ENCODE measurements at places on chromosomes 11 and 22. TPM values are rescaled to one million over a fixed set of nuclear protein-coding genes. Genes with fewer than 3 reads are reported as not detected.

- no peak for DNase-seq
Measured at GRCh38 chr22:50202130-50202666, 1.4 kb downstream of the SELENOO start.

DNA sequence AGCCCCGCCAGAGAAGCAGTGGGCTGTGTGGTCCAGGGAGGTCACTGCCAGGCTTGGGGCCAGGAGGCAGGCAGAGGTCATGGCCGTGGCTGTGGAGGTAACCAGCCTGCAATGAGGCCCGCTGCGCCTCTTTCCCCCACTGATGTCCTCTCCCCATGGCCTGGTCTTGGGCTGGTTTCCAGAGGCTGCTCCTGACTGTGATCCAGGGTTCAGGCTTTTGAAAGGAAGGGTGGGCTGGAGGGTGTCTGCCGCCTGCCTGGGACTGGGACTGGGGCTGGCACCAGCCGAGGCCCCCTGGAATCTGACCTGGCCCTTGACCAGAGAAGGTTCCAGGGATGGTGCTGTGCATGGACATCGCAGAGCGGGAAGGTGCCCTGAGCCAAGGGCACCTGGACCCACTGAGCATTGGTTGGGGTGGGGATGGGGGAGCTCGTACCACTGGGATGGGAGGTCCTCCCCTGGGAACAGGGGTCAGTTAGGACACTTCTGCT is 59.6 kb upstream of the THY1 start:
- DNase-seq: no peak

The SLC17A6 gene
- not detected for polyA plus RNA-seq

The ARSA gene
- 14.6 TPM for polyA plus RNA-seq

The DDX10 gene
- 70.2 TPM for polyA plus RNA-seq

- DNase-seq: no peak
Measured at GRCh38 chr22:36865346-36865745, 4.5 kb downstream of the NCF4 start.

GRCh38 chr22:25638638-25639037 is 74.2 kb downstream of the GRK3 start:
- DNase-seq: no peak

GRCh38 chr11:19827399-19828135 is 114.9 kb downstream of the NAV2 start:
- no peak for DNase-seq

DNA sequence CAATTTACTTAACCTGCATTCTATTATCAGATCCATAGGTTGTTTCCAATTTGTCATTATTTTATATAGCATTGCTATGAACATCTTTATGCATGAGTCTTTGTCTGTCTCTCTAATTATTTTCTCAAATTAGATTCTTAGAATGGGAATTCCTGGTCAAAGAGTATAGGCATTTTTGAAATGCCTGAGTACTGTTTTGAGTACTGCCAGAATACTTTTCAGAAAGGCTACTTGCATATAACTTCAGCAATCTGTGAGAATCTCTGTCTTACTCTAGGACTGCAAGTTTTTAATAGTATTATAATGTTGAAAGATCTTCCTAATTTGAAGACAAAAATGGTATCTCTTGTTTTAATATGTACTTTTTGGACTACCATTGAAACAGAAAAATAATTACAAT is 56.6 kb downstream of the KCNC1 start:
- no peak for DNase-seq

The APOA4 gene
- not detected for polyA plus RNA-seq

DNA sequence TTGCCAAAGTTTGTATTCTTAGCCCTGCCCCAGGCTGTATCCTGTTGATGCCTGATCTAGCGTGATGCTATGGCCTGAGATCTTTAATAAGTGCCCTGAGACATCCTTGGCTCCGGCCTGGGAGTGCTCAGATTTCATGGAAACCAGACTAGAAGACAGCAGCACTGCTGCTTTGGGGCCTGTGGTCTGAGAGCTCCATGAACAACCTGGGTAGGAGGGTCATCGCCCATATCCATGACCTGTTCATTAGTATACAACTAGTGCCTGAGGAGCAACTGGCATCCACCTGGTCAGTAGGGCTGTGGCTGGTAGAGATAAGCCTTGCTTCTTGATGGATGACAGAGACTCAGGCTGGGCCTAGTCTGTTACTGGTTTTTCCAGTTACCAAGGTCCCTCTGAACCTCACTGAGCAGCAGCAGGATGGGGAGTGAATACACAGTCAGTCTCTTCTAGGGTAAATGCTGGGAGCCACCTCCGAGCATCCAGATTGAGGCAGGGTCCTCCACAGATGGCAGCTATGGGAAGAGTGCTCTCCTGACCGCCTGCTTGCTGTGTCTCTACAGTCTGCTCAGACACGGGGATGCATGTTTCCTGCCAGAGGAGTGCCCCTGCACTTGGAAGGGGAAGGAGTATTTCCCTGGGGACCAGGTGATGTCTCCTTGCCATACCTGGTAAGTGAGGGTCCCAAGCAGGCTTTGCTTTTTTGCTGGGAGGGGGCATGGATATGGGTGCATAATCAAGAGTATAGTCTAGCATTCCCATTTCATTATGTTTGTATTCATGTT is 39.0 kb downstream of the OTOG start:
- DNase-seq: no peak

- no peak for DNase-seq
Measured at GRCh38 chr22:44584256-44584902, 86.3 kb upstream of the RTL6 start.

DNA sequence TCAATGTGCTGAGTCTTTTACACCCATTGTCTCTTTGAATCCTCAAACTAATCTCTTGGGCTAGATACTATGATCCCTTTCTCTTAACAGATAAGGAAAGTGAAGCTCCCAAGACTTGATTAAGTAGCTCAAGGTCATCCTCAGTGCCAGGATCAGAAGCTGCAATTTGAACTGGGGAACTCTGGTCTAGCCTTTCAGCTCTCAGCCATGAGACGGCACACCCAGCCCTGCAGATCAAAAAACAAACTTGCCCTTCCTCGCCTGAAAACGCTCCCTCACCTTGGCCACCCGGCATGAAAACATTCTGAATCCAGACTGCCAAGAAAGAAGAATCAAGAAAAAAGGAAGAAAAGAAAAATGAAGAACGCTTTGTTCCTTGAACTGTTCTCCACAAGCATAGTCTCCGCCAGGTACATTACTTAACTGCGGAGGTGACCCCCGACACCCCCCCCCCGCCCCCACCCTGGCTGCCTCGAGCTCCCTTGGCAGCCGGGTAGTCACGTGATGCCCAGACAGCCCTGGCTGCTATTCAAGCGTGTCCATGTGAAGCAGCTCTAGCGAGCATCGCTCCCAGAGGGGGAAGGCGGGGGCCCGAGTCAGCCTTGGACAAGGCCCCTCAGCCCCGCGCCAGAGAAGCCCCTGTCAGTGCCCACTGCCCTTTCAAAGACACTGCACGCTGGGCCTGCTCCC is 451.2 kb downstream of the MIAT start:
- DNase-seq: peak; percentile 32

DNA sequence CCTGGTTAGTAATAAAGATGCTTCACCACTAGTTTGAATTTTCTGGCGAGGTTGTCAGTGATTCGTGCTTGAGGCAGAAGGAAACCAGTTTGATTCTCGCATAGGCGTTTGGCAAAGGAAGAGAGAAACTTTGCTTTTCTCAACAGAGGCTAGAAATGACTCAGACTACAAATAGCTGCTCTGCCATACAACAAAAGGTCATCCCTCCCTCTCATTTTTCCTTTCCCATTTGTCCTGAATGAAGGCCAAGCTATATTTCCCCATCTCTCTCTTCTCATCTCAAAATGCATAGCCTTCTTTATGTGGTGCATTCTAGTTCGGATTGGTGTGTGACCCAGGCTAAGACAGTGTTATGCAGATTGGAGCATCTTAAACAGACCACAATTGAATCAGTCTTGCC is 741.4 kb downstream of the NTM start:
- no peak for DNase-seq

The BTG4 gene
- polyA plus RNA-seq: not detected

GRCh38 chr11:2362414-2362813 is 14.7 kb upstream of the CD81 start:
- no peak for DNase-seq

The ELMOD1 gene
- polyA plus RNA-seq: 0.27 TPM

The TMPRSS13 gene
- 0.84 TPM for polyA plus RNA-seq

DNA sequence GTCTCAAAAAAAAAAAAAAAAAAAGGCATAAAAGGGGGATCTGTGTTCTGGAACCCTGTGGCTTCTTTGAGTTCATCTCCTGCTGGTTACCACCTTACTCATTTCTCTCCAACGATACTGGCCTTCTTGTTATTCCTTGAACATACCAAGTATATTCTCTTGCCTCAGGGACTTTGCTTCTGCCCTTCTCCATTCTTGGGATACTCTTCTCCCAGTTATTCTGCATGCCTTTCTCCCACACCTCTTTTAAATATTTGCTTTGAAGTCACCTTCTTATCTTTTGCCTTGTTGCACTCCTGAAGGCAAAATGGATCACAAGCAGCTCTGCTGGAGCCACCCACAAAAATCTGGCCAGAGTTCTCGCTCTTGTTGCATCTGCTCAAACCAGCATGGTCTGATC is 76.0 kb upstream of the RRM1 start:
- no peak for DNase-seq

- DNase-seq: no peak
Measured at GRCh38 chr11:127073621-127074020, 73.1 kb upstream of the KIRREL3 start.

DNA sequence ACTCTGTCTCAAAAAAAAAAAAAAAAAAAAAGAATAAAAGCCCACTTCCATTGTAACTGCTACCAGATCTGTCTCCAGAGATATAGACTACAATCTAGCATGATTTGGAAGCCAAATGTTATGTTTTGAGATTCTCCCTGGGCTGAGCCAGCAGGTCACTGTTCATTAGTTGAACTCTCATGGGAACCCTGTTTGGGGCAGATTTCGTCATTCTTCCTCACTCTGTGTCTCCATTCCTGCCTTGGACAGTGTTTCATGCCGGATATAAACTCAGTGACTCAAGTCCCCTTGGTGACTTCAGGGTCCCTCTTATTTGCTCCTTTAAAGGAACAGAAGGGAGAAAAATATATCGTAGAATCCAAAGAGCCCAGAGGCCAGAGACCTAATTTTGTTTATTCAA is 378.1 kb downstream of the LARGE1 start:
- no peak for DNase-seq

DNA sequence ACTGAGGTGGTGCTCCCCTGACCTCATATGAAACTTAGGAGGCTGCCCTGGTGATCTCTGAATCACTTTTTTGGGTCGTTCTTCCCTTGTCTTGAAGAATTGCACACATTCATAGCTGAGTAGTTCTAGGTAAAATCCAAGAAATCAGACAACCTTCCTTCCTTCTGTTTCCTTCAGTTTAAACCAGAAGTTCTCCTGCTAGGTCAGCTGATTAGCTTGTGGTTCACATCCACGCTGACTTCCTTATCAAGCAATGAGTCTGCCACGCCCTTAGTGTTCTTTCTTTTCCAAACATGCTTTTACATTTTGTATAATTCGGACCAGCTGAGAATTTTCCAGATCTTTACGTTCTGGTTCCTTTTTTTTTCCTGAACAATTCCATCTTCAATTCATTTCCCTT is 892.8 kb downstream of the NTM start:
- DNase-seq: no peak

The RFPL3 gene
- polyA plus RNA-seq: not detected

The HBB gene
- 116 TPM for polyA plus RNA-seq

- no peak for DNase-seq
Measured at GRCh38 chr11:96242191-96242847, 100.7 kb downstream of the MAML2 start.

The SSTR3 gene
- 0.66 TPM for polyA plus RNA-seq

The OR10D3 gene
- polyA plus RNA-seq: not detected

DNA sequence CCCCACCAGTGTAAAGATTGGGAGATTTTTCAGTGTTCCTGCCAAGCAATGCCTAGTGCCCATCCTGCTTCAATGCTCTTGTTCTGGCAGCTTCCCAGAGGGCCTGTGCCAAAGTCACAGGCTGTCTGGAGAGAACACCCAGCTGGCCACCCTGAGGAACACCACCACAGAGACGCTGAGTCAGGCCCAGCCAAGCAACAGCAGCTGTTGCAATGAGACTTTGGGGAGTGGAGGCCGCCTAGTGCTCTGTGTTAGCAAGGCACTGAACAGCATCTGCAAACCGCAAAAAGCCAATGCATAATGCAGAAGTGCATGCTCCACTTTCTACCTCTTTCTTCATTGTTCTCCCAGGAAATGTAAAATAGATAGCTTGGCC is 168.1 kb downstream of the NXPE2 start:
- DNase-seq: no peak

DNA sequence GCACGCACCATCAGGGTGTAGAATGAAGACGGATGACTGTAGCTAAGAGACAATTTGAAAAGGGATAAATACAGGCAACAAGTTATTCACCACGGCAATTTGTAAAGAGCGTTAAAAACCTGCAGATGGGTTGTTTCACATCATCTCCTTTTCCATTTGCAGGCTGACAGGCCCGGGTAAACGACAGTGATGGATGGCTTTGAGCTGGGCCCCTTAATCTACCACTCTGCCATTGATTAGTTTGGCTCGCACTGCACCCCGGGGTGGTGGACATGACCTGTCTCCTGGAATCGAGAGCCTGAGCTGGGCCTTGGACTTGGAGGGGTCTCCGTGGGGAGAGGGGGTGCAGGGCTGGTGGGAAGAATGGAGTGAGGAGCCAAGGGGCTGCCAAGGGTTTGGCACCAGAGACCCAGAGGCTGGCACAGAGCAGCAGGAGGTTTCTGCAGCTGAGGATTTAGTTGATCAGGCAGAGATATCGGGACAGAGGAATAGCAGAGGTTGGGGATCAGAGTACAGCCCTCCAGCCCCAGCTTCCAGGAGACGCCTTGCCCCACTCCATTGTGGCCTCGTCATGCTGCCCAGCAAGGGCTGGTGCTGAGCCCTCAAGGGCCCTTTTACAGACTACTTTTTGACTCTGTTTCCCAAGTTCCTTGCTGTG is 110.6 kb upstream of the NECTIN1 start:
- DNase-seq: no peak

DNA sequence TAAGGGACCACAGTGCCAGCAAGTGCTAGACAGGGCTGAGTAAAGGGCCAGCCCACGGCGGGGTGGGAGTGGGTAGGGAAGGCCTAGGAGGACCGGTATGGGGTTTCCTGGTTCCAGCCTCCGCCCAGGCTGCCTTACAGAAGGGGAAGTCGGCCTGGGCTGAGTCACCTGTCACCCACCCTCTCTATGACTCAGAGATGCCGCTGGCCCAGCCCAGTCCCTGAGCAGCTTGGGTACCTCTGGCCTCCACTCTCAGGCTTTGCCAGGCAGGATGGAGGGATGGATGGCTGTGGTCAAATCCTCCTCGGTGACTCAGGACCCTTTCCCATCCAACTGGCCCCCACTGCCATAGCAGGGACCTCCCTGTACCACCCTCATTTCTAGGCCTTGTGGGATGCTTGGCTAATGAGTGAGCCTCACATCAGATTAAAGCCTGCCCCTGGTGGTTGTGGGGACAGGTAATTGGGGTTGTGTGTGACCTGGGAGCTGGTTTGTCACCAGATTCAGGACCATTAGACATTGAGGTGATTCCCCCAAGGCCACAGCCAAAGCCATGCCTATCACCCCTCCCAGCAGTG is 13.9 kb downstream of the SLC35E4 start:
- no peak for DNase-seq

GRCh38 chr11:35087648-35088047 is 51.3 kb upstream of the CD44 start:
- DNase-seq: peak; percentile 61

Data from left renal pelvis (tissue), 4 donors.